IMR-90 (cell line): ENCODE measurements at places on chromosomes 12 and 14. TPM values are rescaled to one million over a fixed set of nuclear protein-coding genes. Genes with fewer than 3 reads are reported as not detected.
A peak's percentile ranks its signal among the peaks of the same experiment; 100 is the strongest.

DNA sequence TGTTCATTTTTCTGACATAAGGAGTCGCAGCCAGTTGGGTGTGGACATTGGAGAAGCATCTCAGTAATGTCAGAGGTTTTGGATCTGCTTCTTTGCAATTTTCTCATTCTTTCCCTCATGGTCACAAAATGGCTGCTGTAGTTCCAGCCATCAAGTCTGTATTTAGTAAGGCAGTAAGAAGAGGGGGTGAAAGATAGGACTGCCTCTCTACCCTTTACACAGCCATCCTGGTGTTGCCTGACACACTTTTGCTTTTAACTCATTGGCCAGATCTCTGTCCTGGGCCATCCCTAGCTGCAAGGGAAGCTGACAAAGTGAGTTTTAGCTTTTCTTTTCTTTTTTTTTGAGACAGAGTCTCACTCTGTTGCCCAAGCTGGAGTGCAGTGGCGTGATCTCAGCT, 66.2 kb downstream of the EID3 start:
- H3K36me3 ChIP-seq, result no peaks in the 10 kb centered on the region; the same call in 1 of the 2 replicates
- H3K27ac ChIP-seq, result no peak overlapping the region
- H3K4me1 ChIP-seq, result peaks cover 8% of the 10 kb centered on the region
- no peaks in the 10 kb centered on the region for H3K27me3 ChIP-seq
- no peak for DNase-seq

DNA sequence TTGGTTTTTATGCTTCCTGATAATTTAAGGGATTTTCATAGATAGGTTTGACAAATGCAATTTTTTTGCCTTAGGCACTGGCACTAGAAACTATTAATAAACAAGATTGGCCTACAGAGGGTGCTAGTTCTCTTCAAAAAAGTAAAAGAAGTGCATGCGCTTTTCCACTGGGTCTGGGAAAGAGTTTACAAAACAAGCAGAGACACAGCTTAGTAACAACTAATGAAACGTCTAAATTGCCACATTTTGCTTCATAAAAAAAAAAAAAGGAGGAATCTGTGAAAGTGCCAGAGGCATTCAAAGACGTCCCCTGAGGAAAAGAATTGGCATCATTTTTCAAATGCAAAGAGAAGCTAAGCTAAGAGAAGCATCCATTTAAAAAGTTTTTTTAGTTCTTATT, 58.3 kb upstream of the EEA1 start:
- H3K27ac ChIP-seq, result no peak overlapping the region
- DNase-seq, result peak; percentile 79
- H3K36me3 ChIP-seq, result no peaks in the 10 kb centered on the region
- H3K4me1 ChIP-seq, result peaks cover 2% of the 10 kb centered on the region; the same call in 1 of the 2 replicates

Gene GPR84
- not detected in 2 replicates for total RNA-seq

DNA sequence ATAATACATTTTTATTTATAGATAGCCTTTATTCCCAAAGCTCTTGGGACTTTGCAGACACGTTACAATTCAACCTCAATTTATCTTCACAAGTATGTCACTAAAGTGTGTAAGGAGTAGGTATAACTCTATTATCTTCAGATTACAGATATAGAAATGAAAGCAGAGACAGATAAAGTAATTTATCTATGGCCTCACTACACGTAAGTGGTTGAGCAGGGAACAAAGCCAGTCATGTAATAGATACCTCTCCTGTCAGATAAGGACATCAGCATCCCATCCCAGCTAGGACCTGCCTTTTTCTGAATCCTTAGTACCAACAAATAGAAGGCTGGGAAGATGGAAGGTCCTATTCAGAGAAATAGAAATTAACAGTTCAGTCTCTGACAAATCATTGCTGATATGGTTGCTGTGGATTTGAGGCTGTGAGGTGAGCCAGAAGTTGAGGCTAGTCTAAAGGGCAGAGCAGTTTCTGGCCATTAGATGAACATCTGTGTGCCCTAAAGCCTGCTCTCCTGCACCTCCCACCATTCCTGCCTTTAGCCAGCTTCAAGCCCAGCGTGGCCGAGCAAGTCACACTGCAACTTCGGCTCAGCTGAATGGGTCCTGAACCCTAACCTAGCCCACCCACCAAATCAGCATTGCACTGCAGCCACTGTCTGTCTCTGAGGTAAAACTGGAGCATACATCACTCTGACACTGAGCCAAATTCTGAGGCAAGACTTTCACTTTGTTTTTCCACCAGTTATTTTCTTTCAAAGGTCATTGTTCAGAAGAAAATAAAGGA, 71.1 kb upstream of the PLEKHA5 start:
- DNase-seq, result peak; percentile 12
- H3K4me3 ChIP-seq, result no peak overlapping the region
- peaks cover 2% of the 10 kb centered on the region; the same call in 1 of the 2 replicates for H3K4me1 ChIP-seq
- H3K27me3 ChIP-seq, result no peaks in the 10 kb centered on the region
- no peak overlapping the region for H3K27ac ChIP-seq

DNA sequence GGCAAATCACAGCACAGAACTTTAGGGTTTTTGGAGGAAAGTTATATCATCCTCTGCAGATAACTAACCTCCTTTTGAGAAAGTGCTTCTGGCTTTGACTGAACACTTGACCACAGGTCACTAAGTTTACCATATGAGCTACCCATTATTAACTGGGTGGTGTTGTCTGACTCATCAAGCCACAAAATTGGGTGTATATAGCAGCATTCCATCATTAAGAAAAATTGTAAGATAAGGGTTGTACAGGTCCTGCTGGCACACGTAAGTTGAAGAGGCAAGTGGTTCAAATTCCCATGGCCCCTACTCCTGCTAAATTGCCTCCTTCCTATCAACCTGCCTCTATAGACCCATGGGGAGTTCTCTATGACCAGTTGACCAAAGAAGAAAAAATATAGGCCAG, 39.5 kb downstream of the L2HGDH start:
- peaks cover 2% of the 10 kb centered on the region; the same call in 1 of the 2 replicates for H3K4me1 ChIP-seq
- H3K27me3 ChIP-seq, result no peaks in the 10 kb centered on the region
- DNase-seq, result no peak
- H3K27ac ChIP-seq, result no peak overlapping the region
- no peaks in the 10 kb centered on the region for H3K36me3 ChIP-seq

Gene TPPP2
- total RNA-seq, result not detected in 2 replicates

GRCh38 chr12:85280165-85280983, at the start of gene ALX1:
ALX1 (plus strand) TSS chr12:85280220; CDS start chr12:85280262, 42 bp downstream.
- no peak within 1 kb of the TSS for H3K27ac ChIP-seq
- no peaks in the 10 kb centered on the region for H3K36me3 ChIP-seq
- peaks cover 46% of the 10 kb centered on the region for H3K27me3 ChIP-seq
- peak; percentile 4 for DNase-seq

Gene BDKRB1
- total RNA-seq, result 51.4 and 56.5 TPM in 2 replicates

GRCh38 chr14:106459971-106460730, 933.8 kb downstream of the TMEM121 start:
- no peak overlapping the region for H3K27ac ChIP-seq
- no peak for DNase-seq
- no peaks in the 10 kb centered on the region for H3K4me1 ChIP-seq
- H3K36me3 ChIP-seq, result no peaks in the 10 kb centered on the region

GRCh38 chr12:113207613-113208040, 13.6 kb upstream of the TPCN1 start:
- H3K4me1 ChIP-seq, result peaks cover 7% of the 10 kb centered on the region
- no peaks in the 10 kb centered on the region for H3K27me3 ChIP-seq
- H3K4me3 ChIP-seq, result no peak overlapping the region
- H3K27ac ChIP-seq, result no peak overlapping the region
- H3K36me3 ChIP-seq, result no peaks in the 10 kb centered on the region
- no peak for DNase-seq

Gene SELPLG
- 2.8 and 3.2 TPM in 2 replicates for total RNA-seq

GRCh38 chr14:78401866-78402265, 231.7 kb downstream of the NRXN3 start:
- H3K4me3 ChIP-seq, result no peak overlapping the region
- no peaks in the 10 kb centered on the region for H3K36me3 ChIP-seq
- DNase-seq, result no peak
- H3K4me1 ChIP-seq, result no peaks in the 10 kb centered on the region
- H3K27me3 ChIP-seq, result no peaks in the 10 kb centered on the region

Gene SERPINA12
- total RNA-seq, result not detected in 2 replicates

Gene RIPK3
- not detected in 2 replicates for total RNA-seq

GRCh38 chr12:105588106-105588505, 257.6 kb downstream of the C12orf75 start:
- H3K27me3 ChIP-seq, result peaks cover 8% of the 10 kb centered on the region
- H3K27ac ChIP-seq, result no peak overlapping the region
- no peaks in the 10 kb centered on the region for H3K36me3 ChIP-seq
- no peaks in the 10 kb centered on the region for H3K4me1 ChIP-seq
- H3K4me3 ChIP-seq, result no peak overlapping the region
- DNase-seq, result no peak

- no peak for DNase-seq
- peaks cover 10% of the 10 kb centered on the region for H3K4me1 ChIP-seq
- no peaks in the 10 kb centered on the region for H3K27me3 ChIP-seq
- H3K27ac ChIP-seq, result no peak overlapping the region
- H3K4me3 ChIP-seq, result no peak overlapping the region
These were observed 27.1 kb downstream of the PRKAB1 start for GRCh38 chr12:119695034-119695433.

GRCh38 chr12:41956353-41956752, 188.3 kb downstream of the GXYLT1 start:
- no peaks in the 10 kb centered on the region for H3K4me1 ChIP-seq
- H3K27ac ChIP-seq, result no peak overlapping the region
- no peak overlapping the region for H3K4me3 ChIP-seq
- DNase-seq, result no peak

- H3K4me3 ChIP-seq, result no peak overlapping the region
- no peak for DNase-seq
- H3K36me3 ChIP-seq, result no peaks in the 10 kb centered on the region
These were observed 192.1 kb upstream of the ALG10B start for GRCh38 chr12:38124247-38125012.

Gene RNASE1
- total RNA-seq, result not detected in 2 replicates

- DNase-seq, result no peak
- no peaks in the 10 kb centered on the region for H3K27me3 ChIP-seq
- no peaks in the 10 kb centered on the region for H3K4me1 ChIP-seq
- no peaks in the 10 kb centered on the region for H3K36me3 ChIP-seq
- H3K27ac ChIP-seq, result no peak overlapping the region
These were observed 180.9 kb downstream of the EXOC5 start for GRCh38 chr14:57087841-57088240.

Gene TAS2R42
- not detected in 2 replicates for total RNA-seq

GRCh38 chr14:74855945-74856344, 20.0 kb downstream of the PROX2 start:
- no peak for DNase-seq
- no peaks in the 10 kb centered on the region for H3K27me3 ChIP-seq
- H3K27ac ChIP-seq, result no peak overlapping the region
- no peak overlapping the region for H3K4me3 ChIP-seq
- H3K4me1 ChIP-seq, result peaks cover 23% of the 10 kb centered on the region

DNA sequence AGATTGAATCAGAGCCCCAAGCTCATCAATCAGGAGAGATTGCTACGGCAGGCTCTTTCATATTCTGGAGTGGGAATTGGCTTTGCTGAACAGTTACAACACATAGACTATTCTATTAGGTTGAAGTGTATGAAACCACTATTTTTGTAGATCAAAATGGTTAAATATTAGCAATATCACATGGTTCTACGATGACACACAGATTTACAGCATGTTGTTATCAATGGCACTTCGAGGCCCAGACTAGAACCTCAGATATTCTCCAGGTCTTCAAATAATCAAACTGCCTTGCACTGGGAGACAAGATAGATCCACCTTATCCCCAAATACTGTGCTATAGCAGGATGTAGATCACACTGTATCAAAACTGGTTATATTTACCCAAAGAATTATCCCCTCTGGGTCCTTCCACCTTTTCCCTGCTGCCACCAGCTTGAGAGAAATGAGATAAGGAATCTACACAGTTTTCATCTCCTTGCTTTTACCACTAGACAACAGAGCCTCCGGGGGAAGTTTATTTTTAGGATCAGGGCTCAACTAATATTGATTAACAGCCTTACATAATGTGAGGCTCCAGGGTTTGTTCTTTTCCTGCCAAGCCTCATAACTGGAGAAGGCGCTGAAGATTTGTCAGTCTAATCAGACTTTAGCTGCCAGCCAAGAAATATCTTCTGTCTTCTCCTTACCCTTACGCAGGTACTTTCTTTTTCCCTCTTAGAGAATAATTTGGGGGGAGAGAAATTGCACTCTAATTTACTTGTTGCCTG, 507.1 kb downstream of the DIO2 start:
- H3K27ac ChIP-seq, result no peak overlapping the region
- H3K36me3 ChIP-seq, result no peaks in the 10 kb centered on the region
- DNase-seq, result no peak
- peaks cover 3% of the 10 kb centered on the region; the same call in 1 of the 2 replicates for H3K4me1 ChIP-seq
- no peaks in the 10 kb centered on the region for H3K27me3 ChIP-seq

Gene GLT8D2
- total RNA-seq, result 30.8 and 33.5 TPM in 2 replicates
